ENCODE measurements at places on chromosomes 4 and X.

DNA sequence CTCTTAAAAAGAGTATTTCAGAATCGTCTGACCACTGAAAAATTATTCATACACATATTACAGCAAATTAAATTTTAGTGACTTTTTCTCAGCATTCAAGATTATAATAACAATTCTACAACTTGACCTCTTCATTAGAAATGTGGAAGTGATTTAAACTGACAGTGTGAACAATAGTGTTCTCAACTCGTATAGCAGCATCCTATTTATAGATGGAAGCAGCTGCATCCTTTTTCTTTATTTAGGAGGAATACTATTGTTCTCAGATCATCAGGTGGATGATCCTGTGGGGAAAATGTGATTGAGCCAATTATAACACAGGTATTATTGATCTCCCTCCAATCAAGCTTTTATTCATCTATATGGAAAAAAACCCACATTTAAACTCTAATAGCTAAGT is 56.7 kb downstream of the RAPGEF2 start:
- no peaks in the 10 kb centered on the region for H3K27me3 ChIP-seq
- no peaks in the 10 kb centered on the region for H3K36me3 ChIP-seq
- no peak for DNase-seq
- H3K4me1 ChIP-seq = peaks cover 52% of the 10 kb centered on the region

GRCh38 chr4:124851741-124852140 is 139.2 kb upstream of the ANKRD50 start:
- no peaks in the 10 kb centered on the region for H3K4me1 ChIP-seq
- no peak for DNase-seq
- H3K4me3 ChIP-seq = no peak overlapping the region
- no peak overlapping the region for H3K27ac ChIP-seq

DNA sequence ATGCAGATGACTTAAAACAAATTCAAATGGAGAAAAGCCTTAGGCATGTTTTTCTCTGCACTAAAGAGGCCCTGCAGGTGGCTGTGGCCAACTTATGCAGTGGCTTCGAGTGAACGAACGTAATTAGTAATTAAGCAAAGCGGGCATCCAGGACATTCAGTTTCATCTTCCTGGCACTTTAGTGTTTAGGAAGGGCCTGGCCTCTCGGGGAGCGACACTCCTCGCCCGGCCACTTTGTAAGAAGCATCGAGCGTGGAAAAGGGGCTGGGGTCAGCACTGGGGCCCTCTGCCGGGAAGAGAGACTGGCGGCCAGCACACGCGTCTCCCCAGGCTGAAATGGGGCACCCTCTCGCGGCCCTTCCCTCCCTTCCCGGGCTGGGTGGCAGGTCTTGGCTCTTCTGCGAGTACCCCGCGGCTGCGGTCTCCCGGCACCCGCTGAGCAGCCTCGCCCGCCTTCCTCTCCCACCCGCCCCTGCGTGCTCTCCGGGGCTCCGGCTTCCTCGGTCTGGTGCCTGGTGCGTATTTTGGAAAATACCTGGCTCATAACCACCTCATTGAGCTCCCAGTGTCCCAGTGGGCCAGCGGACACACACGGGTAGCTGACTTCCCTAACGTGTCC is 677 bp upstream of the CYP4V2 start:
- DNase-seq = peak; percentile 57
- H3K4me1 ChIP-seq = peaks cover 21% of the 10 kb centered on the region
- H3K27ac ChIP-seq = peak overlapping the region; percentile 79
- no peaks in the 10 kb centered on the region for H3K36me3 ChIP-seq
- H3K27me3 ChIP-seq = no peaks in the 10 kb centered on the region
- H3K4me3 ChIP-seq = peak overlapping the region; percentile 71

DNA sequence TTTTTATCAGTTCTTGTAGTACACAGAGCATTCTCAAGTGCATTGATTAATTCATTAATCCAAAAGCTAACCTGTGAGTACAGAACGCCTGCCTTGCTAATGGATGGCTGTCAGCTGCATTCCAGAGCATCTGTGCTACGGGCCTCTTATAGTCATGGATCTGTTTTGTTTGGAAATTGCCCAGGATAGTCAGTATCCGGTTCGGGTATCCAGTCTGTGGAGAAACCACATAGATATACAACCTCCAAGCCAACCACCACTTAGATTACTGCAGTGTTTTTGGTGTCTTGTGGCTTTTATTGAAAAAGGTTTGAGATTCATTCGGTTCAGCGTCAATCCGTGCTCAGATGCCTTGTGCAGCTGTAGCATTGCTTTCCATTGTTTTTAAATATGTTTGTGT is 4.0 kb downstream of the LAP3 start:
- H3K4me3 ChIP-seq = no peak overlapping the region
- no peaks in the 10 kb centered on the region for H3K4me1 ChIP-seq
- DNase-seq = no peak

DNA sequence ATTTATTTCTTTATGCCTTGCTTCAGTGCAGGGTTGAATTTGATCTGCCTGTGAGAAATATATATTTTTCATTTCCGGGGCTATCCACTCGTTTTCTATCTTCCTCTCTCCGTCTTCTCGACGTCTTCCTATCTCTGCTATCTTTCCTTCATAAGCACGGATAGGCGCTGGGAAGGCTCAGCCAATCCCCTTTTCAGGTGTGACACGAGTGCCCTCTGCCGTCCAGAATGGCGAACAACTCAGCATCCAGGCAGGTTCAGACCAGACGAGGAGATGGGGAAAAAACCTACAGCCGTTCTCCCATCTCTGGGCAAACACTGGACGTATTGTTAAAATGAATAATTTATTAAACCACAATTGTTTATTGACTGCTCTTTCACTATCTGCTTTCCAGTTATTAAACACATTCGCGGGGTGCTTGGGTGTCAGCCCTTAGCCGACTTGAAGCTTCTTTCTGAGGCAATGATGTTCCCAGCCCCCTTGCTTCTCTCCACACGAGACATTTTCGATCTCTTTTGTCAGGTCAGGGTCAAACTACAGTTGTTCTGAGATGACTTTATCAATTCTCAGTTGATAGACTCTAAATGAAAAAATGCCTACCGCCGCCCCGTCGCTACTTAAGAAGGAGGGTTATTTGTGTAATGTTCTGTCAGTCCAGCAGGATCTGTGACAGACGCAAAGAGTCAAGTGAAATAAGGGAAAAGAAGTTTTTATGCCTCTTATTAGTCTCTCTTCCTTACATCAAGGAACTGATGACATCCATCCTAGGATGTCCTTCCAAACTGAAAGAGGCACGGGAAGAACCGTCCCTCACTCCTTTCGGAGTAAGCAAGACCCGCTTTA is 96.3 kb upstream of the NOCT start:
- no peak overlapping the region for H3K27ac ChIP-seq
- DNase-seq = peak; percentile 82
- H3K27me3 ChIP-seq = peaks cover 7% of the 10 kb centered on the region
- no peak overlapping the region for H3K4me3 ChIP-seq
- no peaks in the 10 kb centered on the region for H3K36me3 ChIP-seq

GRCh38 chr4:129008096-129008495 is 85.2 kb downstream of the SCLT1 start:
- DNase-seq = no peak
- no peak overlapping the region for H3K4me3 ChIP-seq
- no peak overlapping the region for H3K27ac ChIP-seq
- peaks cover 2% of the 10 kb centered on the region for H3K36me3 ChIP-seq
- H3K4me1 ChIP-seq = no peaks in the 10 kb centered on the region

GRCh38 chr4:150302553-150302952 is 224.3 kb downstream of the DCLK2 start:
- no peak for DNase-seq
- H3K36me3 ChIP-seq = no peaks in the 10 kb centered on the region
- H3K4me3 ChIP-seq = no peak overlapping the region
- peaks cover 34% of the 10 kb centered on the region for H3K4me1 ChIP-seq
- H3K27me3 ChIP-seq = no peaks in the 10 kb centered on the region

- H3K27ac ChIP-seq = no peak overlapping the region
- no peak overlapping the region for H3K4me3 ChIP-seq
- H3K27me3 ChIP-seq = no peaks in the 10 kb centered on the region
- H3K36me3 ChIP-seq = no peaks in the 10 kb centered on the region
- H3K4me1 ChIP-seq = peaks cover 10% of the 10 kb centered on the region
- no peak for DNase-seq
Observed at GRCh38 chrX:97398030-97398551, 514.4 kb downstream of the RPA4 start.

- H3K4me3 ChIP-seq = no peak overlapping the region
- H3K27ac ChIP-seq = no peak overlapping the region
- no peak for DNase-seq
- no peaks in the 10 kb centered on the region for H3K27me3 ChIP-seq
- no peaks in the 10 kb centered on the region for H3K36me3 ChIP-seq
Observed at GRCh38 chr4:57231781-57232180, 121.6 kb upstream of the IGFBP7 start.

- H3K4me1 ChIP-seq = no peaks in the 10 kb centered on the region
- no peak for DNase-seq
- no peaks in the 10 kb centered on the region for H3K27me3 ChIP-seq
- H3K4me3 ChIP-seq = no peak overlapping the region
- no peak overlapping the region for H3K27ac ChIP-seq
- H3K36me3 ChIP-seq = no peaks in the 10 kb centered on the region
Observed at GRCh38 chrX:155005190-155005589, 17.3 kb downstream of the F8 start.

GRCh38 chrX:15384304-15384703 is at the start of gene VEGFD:
TSS of gene VEGFD (minus strand) at chrX:15384413. CDS start at chrX:15383946, 467 bp downstream.
- peaks cover 5% of the 10 kb centered on the region for H3K4me1 ChIP-seq
- H3K4me3 ChIP-seq = no peak within 1 kb of the TSS
- DNase-seq = no peak
- H3K36me3 ChIP-seq = no peaks in the 10 kb centered on the region
- H3K27ac ChIP-seq = no peak within 1 kb of the TSS
- H3K27me3 ChIP-seq = no peaks in the 10 kb centered on the region

DNA sequence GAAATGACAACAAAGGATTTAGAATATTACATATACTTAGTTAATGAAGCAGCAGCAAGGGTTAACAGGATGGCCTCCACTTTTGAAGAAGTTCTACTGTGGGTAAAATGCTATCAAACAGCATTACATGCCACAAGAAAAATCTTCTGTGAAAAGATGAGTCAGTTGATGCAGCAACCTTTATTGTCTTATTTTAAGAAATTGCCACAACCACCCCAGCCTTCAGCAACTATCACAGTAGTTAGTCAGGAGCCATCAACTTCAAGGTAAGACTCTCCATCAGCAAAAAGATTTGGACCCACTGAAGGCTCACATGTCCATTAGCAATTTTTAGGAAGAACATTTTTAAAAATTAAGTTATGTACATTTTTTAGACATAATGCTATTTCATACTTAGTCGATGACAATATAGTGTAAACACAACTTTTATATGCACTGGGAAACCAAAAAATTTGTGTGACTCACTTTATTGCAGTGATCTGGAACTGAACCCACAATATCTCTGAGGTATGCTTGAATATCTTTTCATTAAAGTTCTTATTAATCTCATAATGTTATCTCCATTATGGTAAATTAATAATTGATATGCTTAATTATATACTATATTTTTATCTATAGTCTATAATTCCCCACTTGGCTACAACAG is 81.2 kb downstream of the SPCS3 start:
- H3K4me3 ChIP-seq = no peak overlapping the region
- no peak for DNase-seq
- H3K4me1 ChIP-seq = no peaks in the 10 kb centered on the region
- no peak overlapping the region for H3K27ac ChIP-seq
- no peaks in the 10 kb centered on the region for H3K27me3 ChIP-seq

DNA sequence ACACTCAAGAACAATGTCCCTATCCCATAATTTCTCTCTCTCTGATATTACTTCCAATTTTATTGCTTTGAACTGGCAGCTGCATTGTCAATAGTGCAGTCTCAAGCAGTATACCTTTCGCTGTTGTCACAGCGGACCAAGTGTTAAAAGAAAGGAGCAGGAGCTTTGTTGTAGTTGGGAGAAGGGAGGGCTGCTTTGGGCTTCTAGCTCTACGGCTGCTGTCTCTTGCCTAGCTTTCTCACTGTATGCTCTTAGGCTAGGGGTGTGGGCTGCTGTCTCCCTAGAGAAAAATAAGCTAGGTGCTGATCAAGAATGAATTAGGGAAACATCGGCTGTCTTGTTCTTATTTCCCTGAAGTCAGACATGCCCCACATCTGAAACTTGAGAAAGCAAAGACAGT is 52.5 kb downstream of the TRPC5OS start:
- no peaks in the 10 kb centered on the region for H3K36me3 ChIP-seq
- H3K27me3 ChIP-seq = no peaks in the 10 kb centered on the region
- no peak overlapping the region for H3K27ac ChIP-seq
- DNase-seq = peak; percentile 58
- H3K4me1 ChIP-seq = peaks cover 30% of the 10 kb centered on the region
- H3K4me3 ChIP-seq = peak overlapping the region; percentile 12

DNA sequence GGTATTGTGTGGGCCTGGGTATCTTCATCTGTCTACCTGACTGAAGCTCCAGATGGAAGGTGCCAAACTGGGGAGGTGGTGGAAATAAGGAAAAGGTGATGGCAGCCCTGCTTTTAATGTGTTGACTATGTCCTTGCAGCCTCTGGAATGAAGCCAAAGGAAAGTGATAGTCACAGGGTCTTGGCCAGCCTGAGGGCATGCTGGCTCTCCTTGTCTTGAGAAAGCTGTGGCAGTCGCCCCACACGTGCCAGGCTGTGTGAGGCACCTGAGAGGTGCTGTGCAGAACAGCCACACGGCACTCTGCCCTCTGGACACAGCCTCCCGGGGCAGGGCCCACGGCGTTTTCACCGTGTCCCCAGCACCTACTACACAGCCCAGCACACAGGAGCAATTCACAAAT is 77.6 kb downstream of the NAT8L start:
- no peak overlapping the region for H3K27ac ChIP-seq
- H3K4me3 ChIP-seq = no peak overlapping the region
- H3K4me1 ChIP-seq = no peaks in the 10 kb centered on the region

DNA sequence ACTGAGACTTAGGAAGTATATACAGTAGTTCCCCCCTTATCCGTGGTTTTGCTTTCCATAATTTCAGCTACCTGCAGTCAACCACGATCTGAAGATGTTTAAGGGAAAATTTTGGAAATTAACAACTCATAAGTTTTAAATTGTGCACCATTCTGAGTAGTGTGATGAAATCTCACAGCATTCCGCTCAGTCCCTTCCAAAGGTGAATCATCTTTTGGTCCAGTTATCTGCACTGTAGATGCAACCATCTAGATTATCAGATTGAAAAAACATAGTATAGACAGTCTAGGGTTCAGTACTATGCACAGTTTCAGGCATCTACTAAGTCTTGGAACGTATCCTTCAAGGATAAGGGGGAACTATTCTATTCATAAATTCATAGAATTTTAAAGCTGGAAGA is 109.0 kb downstream of the ANXA3 start:
- no peak for DNase-seq
- H3K4me3 ChIP-seq = no peak overlapping the region
- no peak overlapping the region for H3K27ac ChIP-seq
- H3K4me1 ChIP-seq = peaks cover 18% of the 10 kb centered on the region
- no peaks in the 10 kb centered on the region for H3K36me3 ChIP-seq
- H3K27me3 ChIP-seq = no peaks in the 10 kb centered on the region

DNA sequence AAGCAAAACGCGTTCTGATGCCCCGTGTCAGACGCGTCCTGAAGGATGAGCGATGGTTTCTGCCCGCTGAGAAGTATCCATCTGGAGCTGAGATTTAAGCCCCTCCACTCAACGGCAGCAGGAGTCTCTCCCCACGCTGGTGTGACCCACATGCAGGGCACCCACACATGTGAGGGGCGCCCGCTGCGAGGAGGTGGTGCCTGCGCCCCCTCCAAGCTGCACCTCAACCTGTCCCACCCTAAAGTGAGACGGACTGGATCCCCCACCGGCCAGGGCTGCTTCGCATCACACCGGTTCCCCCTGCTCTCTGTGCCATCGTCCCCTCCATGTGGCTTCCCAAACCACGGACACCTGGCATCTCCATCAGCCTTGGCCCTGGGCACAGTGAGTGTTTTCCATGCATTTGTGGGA is 4.5 kb upstream of the PDE6B start:
- no peak for DNase-seq
- H3K4me1 ChIP-seq = peaks cover 18% of the 10 kb centered on the region
- no peaks in the 10 kb centered on the region for H3K36me3 ChIP-seq
- no peak overlapping the region for H3K27ac ChIP-seq

All from neural progenitor cell (in vitro differentiated cells).